ENCODE measurements at places on chromosomes 3 and 15. TPM values are rescaled to one million over a fixed set of nuclear protein-coding genes. Genes with fewer than 3 reads are reported as not detected.

- DNase-seq: no peak
- H3K4me1 ChIP-seq: no peaks in the 10 kb centered on the region
- H3K27me3 ChIP-seq: peaks cover 3% of the 10 kb centered on the region
These were observed 175.6 kb downstream of the MFSD1 start for GRCh38 chr3:158977497-158977896.

DNA sequence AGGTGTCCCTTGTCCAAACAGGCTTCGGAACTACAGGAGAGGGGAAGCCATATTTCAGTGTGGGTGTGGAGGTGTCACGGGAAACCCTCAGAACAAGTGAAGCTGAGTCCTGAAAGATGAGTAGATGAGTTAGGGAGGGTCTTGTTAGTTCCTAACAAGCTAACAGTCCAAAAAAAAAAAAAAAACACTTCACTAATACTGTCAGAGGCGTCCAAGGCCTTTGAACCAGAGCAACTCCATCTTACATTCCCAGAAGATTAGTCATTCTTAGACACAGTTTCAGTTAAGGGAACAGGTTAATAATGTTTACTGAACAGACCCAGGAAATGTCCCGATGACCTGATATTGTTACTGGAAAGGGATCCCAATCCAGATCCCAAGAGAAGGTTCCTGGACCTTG is 7.0 kb upstream of the ATP8B4 start:
- no peak overlapping the region for H3K27ac ChIP-seq
- no peaks in the 10 kb centered on the region for H3K36me3 ChIP-seq
- H3K27me3 ChIP-seq: no peaks in the 10 kb centered on the region
- no peak for DNase-seq
- H3K4me3 ChIP-seq: no peak overlapping the region
- no peaks in the 10 kb centered on the region for H3K4me1 ChIP-seq

RPLP1 gene
- 1,903 TPM for total RNA-seq

- no peak for DNase-seq
- no peaks in the 10 kb centered on the region for H3K27me3 ChIP-seq
- H3K27ac ChIP-seq: no peak overlapping the region
- no peaks in the 10 kb centered on the region for H3K36me3 ChIP-seq
- no peaks in the 10 kb centered on the region for H3K4me1 ChIP-seq
These were observed 793.5 kb upstream of the CADM2 start for GRCh38 chr3:84165328-84165727.

TAGLN3 gene
- 0.72 TPM for total RNA-seq

KNG1 gene
- total RNA-seq: not detected

SFMBT1 gene
- total RNA-seq: 5.8 TPM

GRCh38 chr3:190120269-190121060 is at the start of gene P3H2:
Gene P3H2 (minus strand): TSS chr3:190120897. CDS start chr3:190120731, 166 bp downstream.
- DNase-seq: peak; percentile 82
- H3K4me1 ChIP-seq: peaks cover 6% of the 10 kb centered on the region
- peak within 1 kb of the TSS; percentile 87 for H3K4me3 ChIP-seq

DNA sequence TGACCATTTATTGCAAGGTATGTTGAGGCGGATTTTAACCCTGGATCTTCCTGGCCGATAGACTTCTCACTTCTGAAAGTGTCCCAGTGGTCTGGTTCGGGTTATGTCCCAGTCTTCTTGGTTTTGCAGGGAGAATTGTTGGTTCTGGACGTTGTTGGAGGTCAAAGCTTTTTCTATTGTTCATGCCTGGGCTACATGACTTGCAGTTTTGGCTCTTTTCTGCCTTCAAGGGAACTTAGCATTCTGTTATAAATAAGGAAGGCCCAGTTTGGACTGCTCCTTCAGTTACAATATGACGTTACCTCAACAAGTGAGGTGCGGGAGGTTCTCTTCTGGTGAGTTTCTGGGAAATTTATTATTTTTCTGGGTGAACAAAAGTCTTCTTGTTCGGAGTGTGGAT is 614.3 kb downstream of the DIPK2A start:
- H3K4me1 ChIP-seq: no peaks in the 10 kb centered on the region
- H3K27me3 ChIP-seq: no peaks in the 10 kb centered on the region
- H3K27ac ChIP-seq: no peak overlapping the region
- H3K4me3 ChIP-seq: no peak overlapping the region
- DNase-seq: no peak

DUOX1 gene
- total RNA-seq: not detected

GRCh38 chr3:18751514-18751913 is 326.4 kb upstream of the SATB1 start:
- no peaks in the 10 kb centered on the region for H3K27me3 ChIP-seq
- no peaks in the 10 kb centered on the region for H3K36me3 ChIP-seq
- H3K4me1 ChIP-seq: peaks cover 2% of the 10 kb centered on the region
- H3K4me3 ChIP-seq: no peak overlapping the region
- no peak for DNase-seq

MAGEL2 gene
- total RNA-seq: 4.5 TPM

- H3K4me3 ChIP-seq: no peak overlapping the region
- no peak for DNase-seq
- H3K4me1 ChIP-seq: peaks cover 7% of the 10 kb centered on the region
- H3K27ac ChIP-seq: no peak overlapping the region
- H3K27me3 ChIP-seq: no peaks in the 10 kb centered on the region
- no peaks in the 10 kb centered on the region for H3K36me3 ChIP-seq
These were observed 146.3 kb downstream of the PLCL2 start for GRCh38 chr3:17030956-17031652.

DNA sequence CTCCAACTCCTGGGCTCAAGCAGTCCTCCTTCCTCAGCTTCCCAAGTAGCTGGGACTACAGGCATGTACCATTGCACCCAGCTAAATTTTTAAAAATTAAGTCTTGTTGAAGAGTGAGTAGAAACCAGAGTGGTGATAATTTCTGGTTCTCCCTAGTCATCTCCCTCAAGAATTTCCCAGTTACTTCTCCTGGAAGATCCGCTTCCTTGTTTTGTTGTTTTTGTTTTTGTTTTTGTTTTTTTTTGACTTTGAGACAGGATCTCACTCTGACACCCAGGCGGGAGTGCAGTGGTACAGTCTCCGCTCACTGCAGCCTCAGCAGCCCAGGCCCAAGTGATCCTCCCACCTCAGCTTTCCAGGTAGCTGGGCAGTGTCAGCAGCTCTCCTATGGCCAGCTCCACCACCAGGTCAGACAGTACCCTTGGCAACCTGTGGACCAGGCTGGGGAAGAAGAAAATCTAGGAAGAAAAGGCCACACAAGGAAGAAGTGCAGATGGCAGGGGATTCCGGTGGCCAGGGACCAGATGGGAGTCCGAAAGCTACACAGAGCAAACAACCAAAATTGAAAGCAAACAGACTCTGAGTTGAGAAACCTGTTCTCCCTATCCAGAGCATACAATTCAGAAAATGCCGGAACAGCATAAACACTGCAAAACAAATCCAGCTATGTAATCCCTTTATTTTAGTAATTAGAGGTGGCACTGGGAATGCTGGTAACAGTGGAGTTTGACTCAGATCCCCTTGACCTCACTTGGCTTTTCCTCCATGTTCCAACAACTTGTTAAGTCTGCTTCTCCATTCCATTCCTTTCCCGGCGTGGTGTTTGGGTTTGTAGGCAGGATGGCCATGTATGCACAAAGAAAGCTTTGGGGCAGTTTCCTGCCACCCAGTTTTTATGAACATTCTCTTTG is 266.6 kb upstream of the CTDSPL start:
- peaks cover 41% of the 10 kb centered on the region for H3K36me3 ChIP-seq
- peaks cover 16% of the 10 kb centered on the region for H3K27me3 ChIP-seq
- no peak for DNase-seq
- H3K27ac ChIP-seq: peak overlapping the region; percentile 72
- H3K4me1 ChIP-seq: peaks cover 47% of the 10 kb centered on the region

DNA sequence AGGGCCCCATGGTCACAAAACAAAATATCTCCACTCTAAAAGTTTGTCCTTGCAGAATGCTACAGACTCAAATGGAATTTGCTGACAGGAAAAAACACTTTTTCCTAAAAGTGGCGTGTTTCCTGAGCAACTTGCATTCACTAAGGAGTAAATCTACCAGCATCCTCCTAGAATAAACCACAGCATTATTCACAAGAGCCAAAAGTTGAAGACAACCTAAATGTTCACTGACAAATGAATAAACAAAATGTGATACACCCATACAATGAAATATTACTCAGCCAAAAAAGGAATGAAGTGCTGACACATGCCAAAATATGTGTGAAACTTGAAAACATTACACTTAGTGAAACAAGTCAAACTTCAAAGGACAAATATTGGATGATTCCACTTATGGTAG is 28.9 kb downstream of the ITGB5 start:
- no peaks in the 10 kb centered on the region for H3K27me3 ChIP-seq
- peak overlapping the region; percentile 49 for H3K27ac ChIP-seq
- H3K4me3 ChIP-seq: no peak overlapping the region

DNA sequence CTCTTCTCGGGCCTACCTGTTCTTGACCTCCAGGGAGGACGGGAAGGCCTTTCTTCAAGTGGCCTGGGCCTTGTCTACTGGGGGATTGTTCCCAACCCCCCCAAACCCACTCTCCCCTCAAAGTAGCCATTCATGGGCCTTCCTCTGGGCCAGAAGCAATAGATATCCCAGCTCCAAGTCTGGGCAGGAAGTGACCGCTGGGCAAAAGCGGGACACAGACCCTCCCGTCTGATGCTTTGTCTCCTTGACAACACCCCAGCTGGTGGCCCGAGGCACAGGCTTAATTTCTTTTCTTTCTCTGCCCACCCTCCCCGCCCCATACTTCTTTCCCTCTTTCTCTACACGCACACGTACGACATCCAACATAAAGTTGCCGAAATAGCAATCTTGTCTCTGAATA is 41.4 kb upstream of the FEZF2 start:
- H3K36me3 ChIP-seq: no peaks in the 10 kb centered on the region
- peaks cover 3% of the 10 kb centered on the region for H3K27me3 ChIP-seq
- peaks cover 8% of the 10 kb centered on the region for H3K4me1 ChIP-seq
- peak; percentile 9 for DNase-seq

ALS2CL gene
- 5.6 TPM for total RNA-seq

- H3K27me3 ChIP-seq: peaks cover 24% of the 10 kb centered on the region
- peaks cover 28% of the 10 kb centered on the region for H3K36me3 ChIP-seq
- H3K4me3 ChIP-seq: peak overlapping the region; percentile 99
These were observed 225 bp downstream of the RHOA start for GRCh38 chr3:49411535-49411967.

- DNase-seq: no peak
- no peaks in the 10 kb centered on the region for H3K36me3 ChIP-seq
- H3K4me1 ChIP-seq: no peaks in the 10 kb centered on the region
- no peak overlapping the region for H3K27ac ChIP-seq
- H3K27me3 ChIP-seq: no peaks in the 10 kb centered on the region
- no peak overlapping the region for H3K4me3 ChIP-seq
These were observed 134.4 kb downstream of the PLOD2 start for GRCh38 chr3:146026547-146026946.

ZMAT3 gene
- 44.5 TPM for total RNA-seq

DNA sequence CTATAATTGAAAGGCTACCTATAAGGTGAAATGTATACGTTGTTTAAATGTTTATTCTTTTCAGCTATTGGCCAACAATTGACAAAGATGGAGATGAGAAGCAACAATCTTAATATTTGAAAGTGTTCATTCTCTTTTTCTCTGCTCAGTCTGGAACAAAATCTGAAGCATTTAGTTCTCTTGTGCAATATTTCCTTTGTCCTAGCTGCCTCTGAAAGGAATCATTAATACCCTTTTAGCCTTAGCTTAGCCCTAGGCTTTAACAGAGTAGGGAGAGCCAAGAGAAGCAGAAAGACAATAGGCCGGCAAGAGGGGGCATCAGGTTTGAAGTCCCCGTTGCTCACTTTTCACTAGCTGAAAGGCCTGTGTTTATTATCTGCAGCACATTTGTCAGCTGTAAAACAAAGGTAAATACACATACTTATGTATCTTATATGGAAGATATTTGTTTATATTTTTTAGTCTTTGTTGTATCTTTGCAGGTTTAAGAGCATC is 422.5 kb upstream of the SEMA6D start:
- no peak for DNase-seq
- H3K27ac ChIP-seq: no peak overlapping the region
- H3K27me3 ChIP-seq: no peaks in the 10 kb centered on the region
- no peak overlapping the region for H3K4me3 ChIP-seq
- H3K4me1 ChIP-seq: no peaks in the 10 kb centered on the region
- no peaks in the 10 kb centered on the region for H3K36me3 ChIP-seq

DNA sequence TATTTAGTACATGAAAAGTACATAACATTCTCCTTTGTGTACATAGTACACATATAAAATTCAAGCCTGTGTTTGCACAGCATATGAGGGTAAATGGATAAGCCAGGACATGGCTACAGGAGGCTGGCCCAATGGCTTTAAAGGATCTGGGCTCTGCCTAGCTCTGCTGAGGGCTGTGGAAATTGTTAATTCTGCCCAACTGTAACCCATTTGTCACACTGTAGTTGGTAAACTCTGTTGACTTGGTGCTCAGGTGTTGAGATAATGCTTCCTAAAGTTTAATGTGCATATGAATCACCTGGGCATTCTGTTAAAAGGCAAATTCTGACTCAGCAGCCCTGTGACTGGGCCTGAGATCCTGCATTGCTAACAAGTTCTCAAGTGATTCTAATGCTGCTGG is 196.5 kb upstream of the ZPLD1 start:
- no peaks in the 10 kb centered on the region for H3K36me3 ChIP-seq
- no peak overlapping the region for H3K4me3 ChIP-seq
- no peak for DNase-seq
- H3K27ac ChIP-seq: no peak overlapping the region
- no peaks in the 10 kb centered on the region for H3K27me3 ChIP-seq

GRCh38 chr3:172461530-172462138 is 13.4 kb upstream of the GHSR start:
- no peak for DNase-seq
- H3K4me1 ChIP-seq: peaks cover 8% of the 10 kb centered on the region
- H3K27me3 ChIP-seq: no peaks in the 10 kb centered on the region
- no peaks in the 10 kb centered on the region for H3K36me3 ChIP-seq
- H3K4me3 ChIP-seq: no peak overlapping the region
- H3K27ac ChIP-seq: no peak overlapping the region

CPLX3 gene
- not detected for total RNA-seq

USP50 gene
- total RNA-seq: 0.92 TPM

PTPN23 gene
- total RNA-seq: 47.8 TPM

- no peak overlapping the region for H3K4me3 ChIP-seq
- H3K27me3 ChIP-seq: no peaks in the 10 kb centered on the region
- no peak for DNase-seq
- H3K36me3 ChIP-seq: no peaks in the 10 kb centered on the region
These were observed 50.5 kb downstream of the SRGAP3 start for GRCh38 chr3:9198899-9199335.

DNA sequence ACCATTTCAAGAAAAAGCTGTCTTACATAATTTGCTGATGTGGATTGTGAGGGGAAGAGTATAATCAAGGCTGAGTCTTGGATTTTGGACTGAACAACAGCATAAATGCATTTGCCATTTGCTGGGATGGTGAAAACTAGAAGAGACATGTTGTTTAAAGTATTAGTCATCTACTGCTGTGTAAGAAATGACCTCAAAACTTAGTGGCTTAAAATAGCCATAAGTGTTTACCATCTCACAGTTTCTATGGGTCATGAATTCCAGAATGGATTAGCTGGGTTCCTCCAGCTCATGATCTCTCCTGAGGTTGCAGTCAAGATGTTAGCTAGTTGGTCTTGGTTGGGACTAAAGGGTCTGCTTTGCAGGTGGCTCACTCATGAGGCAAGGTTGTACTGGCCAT is 66.2 kb downstream of the SCN11A start:
- no peak for DNase-seq
- H3K36me3 ChIP-seq: no peaks in the 10 kb centered on the region
- peaks cover 16% of the 10 kb centered on the region for H3K4me1 ChIP-seq
- H3K27me3 ChIP-seq: peaks cover 9% of the 10 kb centered on the region
- H3K27ac ChIP-seq: no peak overlapping the region

GHRL gene
- 0.62 TPM for total RNA-seq

DUOXA2 gene
- total RNA-seq: not detected

GRCh38 chr15:89494941-89495637 is 1.3 kb downstream of the RHCG start:
- no peaks in the 10 kb centered on the region for H3K36me3 ChIP-seq
- no peaks in the 10 kb centered on the region for H3K4me1 ChIP-seq
- no peak overlapping the region for H3K4me3 ChIP-seq
- peak; percentile 57 for DNase-seq

All from endothelial cell (in vitro differentiated cells).